ENCODE measurements at places on chromosomes 1 and 21.

- DNase-seq = no peak
Observed at GRCh38 chr1:59520827-59521418, 224.0 kb downstream of the FGGY start.

- DNase-seq = no peak
Observed at GRCh38 chr1:115107516-115108260, 18.4 kb upstream of the TSPAN2 start.

DNA sequence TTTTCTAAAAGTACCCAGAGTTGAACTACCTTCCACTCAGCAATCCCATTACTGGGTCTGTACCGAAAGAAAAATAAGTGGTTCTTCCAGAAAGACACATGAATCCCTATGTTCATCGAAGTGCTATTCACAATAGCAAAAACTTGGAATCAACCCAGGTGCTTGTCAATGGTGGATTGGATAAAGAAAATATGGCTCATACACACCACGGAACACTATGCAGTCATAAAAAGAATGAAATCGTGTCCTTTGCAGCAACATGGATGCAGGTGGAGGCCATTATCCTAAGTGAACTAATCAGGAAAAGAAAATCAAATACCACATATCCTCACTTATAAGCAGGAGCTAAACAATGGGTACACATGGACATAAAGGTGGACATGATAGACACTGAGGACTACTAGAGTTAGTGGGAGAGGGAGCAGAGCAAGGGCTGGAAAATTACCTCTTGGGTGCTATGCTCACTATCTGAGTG is 32.9 kb upstream of the JUN start:
- peak; percentile 12 for DNase-seq

DNA sequence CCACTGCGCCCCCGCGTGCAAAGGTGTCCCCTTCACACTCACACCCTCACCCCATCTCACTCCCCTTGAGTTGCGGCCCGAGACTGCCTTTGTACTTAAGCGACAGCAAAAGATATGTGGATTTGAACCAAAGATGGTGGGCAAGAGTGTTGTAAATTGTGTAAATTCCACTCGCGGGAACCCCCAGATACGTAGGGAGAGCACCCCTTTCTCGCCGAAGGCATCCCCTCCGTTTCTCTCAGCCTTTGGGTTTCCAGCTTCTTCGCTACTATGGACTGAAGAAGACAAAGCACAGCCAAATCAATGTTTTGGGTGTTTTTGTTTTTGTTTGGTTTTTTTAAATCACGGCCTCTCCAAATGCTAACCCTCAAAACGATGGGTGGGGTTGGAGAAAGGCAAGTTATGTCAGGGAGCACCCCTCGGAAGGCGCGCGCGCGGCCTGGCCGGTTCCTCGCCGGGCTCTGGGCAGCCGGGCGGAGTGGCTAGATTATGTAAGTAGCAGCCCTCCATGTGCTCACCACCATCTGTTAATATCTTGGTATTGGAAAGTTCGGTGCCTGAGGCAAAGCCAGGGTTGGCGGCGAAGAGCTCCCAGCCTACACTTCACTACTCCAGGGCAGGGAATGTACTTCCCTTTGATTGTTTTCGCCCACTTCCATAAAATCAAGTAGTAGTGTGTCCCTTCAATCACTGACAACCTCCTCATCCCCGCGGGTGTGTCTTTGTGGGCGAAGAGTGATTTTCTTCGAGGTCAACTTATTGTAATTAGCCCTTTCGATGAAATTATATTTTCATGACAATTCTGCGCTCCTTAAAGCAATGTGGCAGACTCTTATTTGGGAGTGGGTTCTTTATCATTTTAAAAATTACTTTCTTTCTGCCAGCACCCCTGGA is 4.0 kb upstream of the PROX1 start:
- DNase-seq = no peak

- DNase-seq = no peak
Observed at GRCh38 chr1:226895644-226896043, 25.2 kb downstream of the PSEN2 start.

- peak; percentile 40 for DNase-seq
Observed at GRCh38 chr21:43893536-43894205, 28.6 kb downstream of the AGPAT3 start.

DNA sequence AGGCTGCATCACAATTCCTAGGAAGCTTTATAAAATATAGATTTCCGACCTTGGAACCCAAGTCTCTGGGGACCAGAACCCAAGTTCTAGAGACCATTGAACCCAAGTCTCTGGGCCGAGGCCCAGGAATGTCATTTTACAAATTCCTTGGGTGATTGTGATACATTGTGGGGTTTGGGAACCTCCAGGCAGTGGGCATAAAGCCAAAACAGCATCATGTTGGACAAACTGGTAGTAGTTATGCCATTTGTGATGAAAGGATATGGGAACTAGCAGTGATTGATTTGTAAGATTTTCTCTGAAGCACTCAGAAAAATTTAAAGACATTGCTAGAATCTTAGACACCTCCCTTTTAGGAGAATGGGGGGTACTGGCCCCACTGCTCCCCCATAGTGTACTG is 160.2 kb downstream of the HIVEP3 start:
- DNase-seq = no peak

DNA sequence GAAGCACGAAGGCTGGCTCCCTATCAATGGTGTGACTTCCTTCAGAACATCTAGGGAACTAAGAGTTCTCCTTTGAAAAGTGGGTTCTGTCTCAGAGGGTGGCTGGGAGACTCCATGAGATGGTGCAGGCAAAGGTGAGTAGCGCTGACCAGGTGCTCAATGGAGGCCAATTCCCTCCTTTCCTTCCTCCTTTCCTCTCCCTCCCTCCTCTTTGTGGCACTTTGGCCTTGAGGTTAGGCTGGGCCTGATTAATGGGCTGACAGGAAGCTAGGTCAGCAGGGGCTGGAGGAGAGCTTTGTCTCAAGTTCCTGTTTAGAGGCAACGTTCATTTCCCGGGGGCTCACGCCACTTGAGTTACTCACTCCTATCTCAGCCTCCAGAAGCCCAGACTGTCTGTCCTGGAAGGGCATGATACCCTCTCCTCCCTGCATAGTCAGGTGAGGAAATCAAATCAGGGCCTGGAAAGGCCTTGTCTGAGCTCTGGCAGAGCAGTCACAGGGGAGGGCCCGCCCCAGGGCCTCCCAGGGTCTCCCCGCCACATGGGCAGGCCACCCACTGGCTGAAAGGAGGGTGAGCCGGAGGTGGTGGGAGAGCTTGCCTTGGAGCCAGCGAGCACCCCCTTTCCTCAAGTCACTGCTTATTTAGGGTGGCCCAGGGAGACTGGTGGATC is 58.4 kb upstream of the SSBP3 start:
- DNase-seq = no peak

GRCh38 chr1:151980287-151981177 is 13.1 kb downstream of the S100A10 start:
- no peak for DNase-seq

GRCh38 chr1:11071463-11072215 is 11.8 kb upstream of the SRM start:
- DNase-seq = no peak

- peak; percentile 58 for DNase-seq
Observed at GRCh38 chr1:202126426-202126825, 3.7 kb downstream of the GPR37L1 start.

DNA sequence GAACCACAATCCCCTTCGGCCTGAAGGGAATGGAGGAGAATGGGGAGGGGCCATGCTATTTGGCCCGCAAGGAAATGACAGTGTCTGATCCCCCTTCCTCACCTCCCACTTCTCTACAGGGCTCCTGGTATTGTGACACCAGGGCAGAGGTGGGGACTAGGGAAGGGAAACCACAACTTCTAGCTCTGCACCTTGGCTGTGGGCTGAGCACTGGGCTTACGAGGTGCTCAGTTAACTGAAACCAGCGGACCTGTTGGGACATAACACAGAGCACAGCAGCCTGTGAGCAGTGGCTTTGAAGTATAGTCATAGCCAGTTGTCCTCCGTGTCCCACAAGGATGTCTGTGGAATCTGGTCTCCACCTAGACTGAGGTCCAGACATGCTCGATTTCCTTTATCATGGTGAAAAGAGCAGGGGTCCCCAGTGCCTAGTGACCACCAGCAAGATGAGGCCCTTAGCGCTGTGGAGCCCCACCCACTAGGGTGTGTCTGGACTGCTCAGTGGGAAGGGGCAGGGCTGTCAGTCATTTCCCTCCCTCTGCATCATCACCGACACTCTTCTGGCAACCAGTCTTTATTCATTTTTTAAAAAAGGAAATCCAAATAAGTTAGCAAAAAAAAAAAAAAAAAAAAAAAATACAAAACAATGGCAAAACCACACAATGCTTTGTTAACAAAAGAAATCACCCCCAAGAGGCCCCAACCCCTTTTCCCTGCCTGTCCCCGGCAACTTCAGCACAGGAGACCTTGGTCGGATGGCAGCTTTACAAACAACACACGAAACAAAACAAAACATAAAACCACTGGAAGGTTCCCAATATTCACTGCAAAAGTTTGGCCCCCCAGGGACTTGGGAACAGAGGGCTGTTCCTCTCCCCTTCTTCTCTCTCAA is 3.0 kb downstream of the MYOG start:
- no peak for DNase-seq

DNA sequence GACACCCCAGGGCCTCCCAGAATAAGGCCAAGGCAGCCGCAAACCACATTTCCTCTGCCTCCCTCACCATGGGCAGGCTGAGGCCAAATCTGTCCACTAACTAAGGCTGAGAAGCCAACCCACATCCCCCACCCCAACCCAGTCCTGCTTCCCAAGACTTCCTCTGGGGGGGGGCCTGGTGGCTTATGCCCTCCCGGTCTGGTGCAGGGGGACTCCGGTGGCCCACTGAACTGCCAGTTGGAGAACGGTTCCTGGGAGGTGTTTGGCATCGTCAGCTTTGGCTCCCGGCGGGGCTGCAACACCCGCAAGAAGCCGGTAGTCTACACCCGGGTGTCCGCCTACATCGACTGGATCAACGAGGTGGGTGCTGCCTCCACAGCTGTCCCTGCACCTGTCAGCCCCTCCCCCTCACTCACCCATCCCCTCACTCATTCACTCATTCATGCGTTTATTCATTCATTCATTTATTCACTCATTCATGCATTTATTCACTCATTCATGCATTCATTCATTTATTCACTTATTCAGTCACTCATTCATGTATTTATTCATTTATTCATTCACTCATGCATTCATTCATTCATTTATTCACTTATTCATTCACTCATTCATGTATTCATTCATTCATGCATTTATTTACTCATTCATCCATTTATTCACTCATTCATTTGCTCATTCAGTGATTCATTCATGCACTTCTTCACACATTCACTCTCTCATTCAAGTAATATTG is 7.3 kb downstream of the CTRC start:
- DNase-seq = peak; percentile 72

DNA sequence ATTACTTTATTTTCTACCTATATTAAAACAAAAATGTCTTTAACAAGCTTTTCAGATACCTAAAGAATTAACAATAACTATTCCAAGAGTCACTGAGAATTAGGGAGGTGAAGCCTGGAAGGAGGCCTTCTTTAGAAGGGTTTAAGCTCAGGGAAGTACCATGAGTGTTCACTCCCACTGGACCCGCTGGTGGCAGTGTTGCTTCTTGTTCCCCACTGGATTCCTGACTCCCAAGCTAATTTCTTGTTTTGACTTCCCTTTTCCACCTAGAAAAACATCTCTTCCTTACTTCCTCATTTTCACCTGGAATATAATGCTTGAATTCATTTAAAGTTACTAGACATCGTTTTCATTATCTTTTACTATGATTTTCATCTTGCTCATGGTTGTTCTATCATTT is 264.2 kb downstream of the HMCN1 start:
- DNase-seq = no peak

DNA sequence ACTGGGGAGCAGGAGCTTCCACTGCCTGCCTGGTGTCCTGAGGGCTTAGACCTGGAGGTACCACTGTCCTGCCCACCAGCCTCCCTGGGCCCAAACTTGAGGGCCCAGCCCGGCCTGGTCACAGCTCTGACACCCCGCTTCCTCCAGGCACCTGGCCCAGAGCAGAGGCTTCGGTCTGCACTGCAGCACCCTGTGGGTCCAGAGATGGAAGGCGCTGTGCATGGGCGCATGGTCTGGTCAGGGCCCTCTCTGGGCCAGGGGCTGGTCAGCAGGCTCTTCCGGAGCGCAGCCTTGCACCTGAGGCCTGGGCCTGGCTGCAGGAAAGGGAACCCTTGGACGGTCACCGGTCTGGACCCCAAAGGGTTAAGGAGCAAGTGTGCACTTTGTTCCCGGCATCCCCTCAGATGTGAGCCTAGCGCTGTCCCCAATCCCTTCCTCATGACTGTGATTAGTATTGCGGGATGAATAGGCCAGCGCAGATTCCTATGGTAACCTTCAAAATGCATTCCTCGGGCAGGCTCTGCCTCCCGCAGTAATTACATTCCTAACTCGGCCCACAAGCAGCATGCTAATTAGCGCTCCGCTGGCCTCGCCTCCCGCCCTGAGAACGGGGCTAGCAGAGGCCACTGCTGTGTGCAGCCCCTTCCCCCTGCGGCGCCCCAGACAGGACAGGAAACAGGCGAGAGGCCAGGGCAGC is 36.3 kb downstream of the PRDM16 start:
- DNase-seq = no peak

DNA sequence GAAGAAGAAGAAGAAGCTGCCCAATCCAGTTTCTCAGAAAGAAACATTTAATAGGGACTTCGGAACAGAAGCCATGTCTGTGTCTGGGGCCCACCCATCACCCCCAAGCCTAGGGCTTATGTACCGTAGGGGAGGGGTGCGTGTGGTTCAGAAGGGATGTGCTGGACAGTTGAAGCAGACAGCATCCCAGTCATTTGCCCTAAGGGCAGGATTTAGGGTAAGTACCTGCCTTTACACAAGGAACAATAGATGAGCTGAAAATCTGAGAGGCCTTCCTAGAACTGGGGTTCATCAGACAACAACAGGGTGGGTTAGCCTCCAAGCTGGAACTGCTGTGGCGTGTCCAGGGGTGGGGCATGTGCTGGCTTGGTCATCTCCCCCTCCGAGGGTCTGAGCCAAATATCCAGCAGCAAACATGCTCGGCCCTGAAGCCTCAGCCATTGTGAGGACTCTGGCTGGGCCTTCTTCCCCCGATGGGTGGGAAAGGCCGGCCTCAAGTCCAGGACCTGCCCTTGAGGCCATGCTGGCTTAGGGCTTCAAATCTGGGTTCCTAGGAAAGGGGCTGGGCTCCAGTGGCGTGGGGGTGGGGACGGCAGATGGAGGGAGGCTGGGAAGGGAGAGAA is 12.1 kb downstream of the CSTB start:
- no peak for DNase-seq

- peak; percentile 69 for DNase-seq
Observed at GRCh38 chr1:44661781-44662682, 12.2 kb downstream of the TMEM53 start.

GRCh38 chr1:83060651-83061390 is 938.1 kb downstream of the TTLL7 start:
- DNase-seq = no peak

GRCh38 chr21:26843933-26844257 is 1.3 kb downstream of the ADAMTS1 start:
- DNase-seq = no peak

DNA sequence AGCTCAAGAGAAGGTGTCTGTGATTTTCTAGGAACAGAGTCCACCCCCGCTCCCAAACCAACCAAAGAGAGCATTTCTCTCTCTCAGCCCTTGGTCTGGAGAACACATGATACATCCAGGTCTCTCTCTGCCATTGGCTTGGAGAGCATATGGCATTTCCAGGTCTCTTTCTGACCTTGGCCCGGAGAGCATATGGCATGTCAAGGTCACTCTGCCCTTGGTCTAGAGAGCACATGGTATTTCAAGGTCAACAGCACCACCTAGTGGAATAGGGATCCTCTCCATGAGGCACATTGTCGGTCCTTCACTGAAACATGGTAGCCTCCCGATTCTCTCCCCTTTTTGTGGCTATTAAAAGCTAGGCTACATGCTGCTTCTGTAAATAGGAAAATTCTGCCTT is 437.7 kb upstream of the OLFM3 start:
- peak; percentile 10 for DNase-seq

GRCh38 chr1:55635856-55636255 is 420.7 kb upstream of the USP24 start:
- no peak for DNase-seq
